Brain (organoid and tissue), 16 donors: ENCODE measurements at places on chromosomes 7 and 10. TPM values are rescaled to one million over a fixed set of nuclear protein-coding genes. Genes with fewer than 3 reads are reported as not detected.

CUBN gene
- 0.27 TPM for polyA plus RNA-seq

ELAPOR2 gene
- 27.7 TPM for polyA plus RNA-seq

TBX20 gene
- 0.53 TPM for polyA plus RNA-seq

FAM25G gene
- polyA plus RNA-seq, result not detected

PTPRN2 gene
- 130 TPM for polyA plus RNA-seq

CFAP43 gene
- polyA plus RNA-seq, result 1.2 TPM

HERC4 gene
- 4.6 TPM for polyA plus RNA-seq

STEAP2 gene
- polyA plus RNA-seq, result 2.1 TPM

FBXO24 gene
- 0.53 TPM for polyA plus RNA-seq

DIP2C gene
- polyA plus RNA-seq, result 22.3 TPM
